ENCODE measurements at places on chromosomes 5 and 9. TPM values are rescaled to one million over a fixed set of nuclear protein-coding genes. Genes with fewer than 3 reads are reported as not detected.

GRCh38 chr9:19156026-19156474, 28.8 kb upstream of the PLIN2 start:
- DNase-seq: no peak

Gene PRR16
- 8.8 TPM for total RNA-seq

Gene GFPT2
- 118 TPM for total RNA-seq

DNA sequence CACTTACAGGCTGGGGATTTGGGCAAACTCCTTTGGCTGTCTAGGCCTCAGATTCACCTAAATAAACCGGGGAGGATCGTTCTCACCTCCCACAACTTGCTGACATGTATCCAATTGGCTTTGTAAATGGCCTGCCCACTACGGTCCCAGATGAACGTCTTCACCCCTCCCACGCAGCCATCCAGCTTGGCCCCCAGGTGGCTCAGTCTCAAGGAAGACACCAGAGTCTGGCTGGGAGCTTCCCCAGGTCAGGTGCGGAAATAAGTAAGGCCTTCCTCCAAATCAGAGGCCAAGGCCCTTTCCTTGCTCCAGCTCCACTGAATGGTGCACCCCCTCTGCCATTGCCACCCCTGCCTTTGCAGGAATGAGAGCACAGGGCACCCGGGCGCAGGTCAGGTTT, 11.4 kb downstream of the CIZ1 start:
- DNase-seq: no peak

GRCh38 chr5:94705427-94705826, 87.0 kb downstream of the SLF1 start:
- DNase-seq: no peak

Data from uterus (tissue), 4 donors.